ENCODE measurements at places on chromosomes 5 and 9. TPM values are rescaled to one million over a fixed set of nuclear protein-coding genes. Genes with fewer than 3 reads are reported as not detected.
A peak's percentile ranks its signal among the peaks of the same experiment; 100 is the strongest.

The CHSY3 gene
- 6.7 TPM for total RNA-seq

The NAA35 gene
- total RNA-seq, result 19.0 TPM

DNA sequence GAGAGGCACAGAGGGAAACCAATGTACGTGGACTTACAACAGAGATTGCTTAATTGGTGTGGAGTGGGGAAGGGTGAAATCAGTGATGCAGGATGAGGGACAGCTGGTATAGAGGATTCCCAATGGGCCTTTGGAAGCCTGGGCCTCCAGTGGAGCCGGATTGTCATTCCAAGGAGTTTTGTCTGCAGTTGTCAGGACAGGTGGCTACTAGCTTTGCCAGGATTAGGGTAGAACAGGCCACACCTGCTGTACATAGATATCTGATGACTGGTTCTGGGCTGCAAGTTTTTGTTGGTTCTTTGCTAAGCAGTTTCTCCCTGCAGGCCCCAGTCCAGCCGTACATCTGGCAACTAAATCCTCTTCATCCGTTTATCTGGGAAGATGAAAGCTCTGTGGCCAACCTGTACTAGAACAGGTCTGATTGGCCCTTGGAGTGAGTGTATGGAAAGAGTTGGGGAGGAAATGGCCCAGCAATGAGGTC is 4.2 kb downstream of the SKP2 start:
- no peak overlapping the region for H3K4me3 ChIP-seq
- H3K4me1 ChIP-seq, result peaks cover 41% of the 10 kb centered on the region
- peak overlapping the region; percentile 81 for H3K27ac ChIP-seq
- H3K36me3 ChIP-seq, result peaks cover 25% of the 10 kb centered on the region
- no peaks in the 10 kb centered on the region for H3K27me3 ChIP-seq

GRCh38 chr5:10719965-10720364 is 41.1 kb downstream of the DAP start:
- no peak for DNase-seq
- H3K27me3 ChIP-seq, result no peaks in the 10 kb centered on the region
- no peak overlapping the region for H3K4me3 ChIP-seq
- H3K36me3 ChIP-seq, result no peaks in the 10 kb centered on the region
- H3K27ac ChIP-seq, result no peak overlapping the region
- H3K4me1 ChIP-seq, result no peaks in the 10 kb centered on the region

The SIGMAR1 gene
- 125 TPM for total RNA-seq

DNA sequence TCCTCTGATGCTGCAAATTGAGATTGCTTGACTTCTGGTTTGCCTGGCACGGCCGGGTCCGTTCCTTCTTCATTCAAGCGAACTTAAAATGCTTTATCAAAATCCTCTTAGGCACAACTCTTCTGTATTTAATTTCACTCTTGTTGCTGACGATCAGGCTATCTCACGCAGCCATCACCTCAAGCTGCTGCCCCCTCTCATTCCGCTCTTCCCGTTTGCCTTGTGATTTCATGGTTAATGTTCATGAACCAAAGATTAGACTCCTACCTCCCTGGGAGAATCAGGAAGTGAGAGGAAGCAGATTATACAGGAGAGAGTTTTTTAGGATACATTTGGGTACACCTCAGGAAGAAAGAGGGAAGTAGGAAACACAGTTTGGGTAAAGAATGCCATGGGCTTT is 22.6 kb downstream of the QRFP start:
- H3K27me3 ChIP-seq, result no peaks in the 10 kb centered on the region
- no peak for DNase-seq
- H3K4me3 ChIP-seq, result no peak overlapping the region

DNA sequence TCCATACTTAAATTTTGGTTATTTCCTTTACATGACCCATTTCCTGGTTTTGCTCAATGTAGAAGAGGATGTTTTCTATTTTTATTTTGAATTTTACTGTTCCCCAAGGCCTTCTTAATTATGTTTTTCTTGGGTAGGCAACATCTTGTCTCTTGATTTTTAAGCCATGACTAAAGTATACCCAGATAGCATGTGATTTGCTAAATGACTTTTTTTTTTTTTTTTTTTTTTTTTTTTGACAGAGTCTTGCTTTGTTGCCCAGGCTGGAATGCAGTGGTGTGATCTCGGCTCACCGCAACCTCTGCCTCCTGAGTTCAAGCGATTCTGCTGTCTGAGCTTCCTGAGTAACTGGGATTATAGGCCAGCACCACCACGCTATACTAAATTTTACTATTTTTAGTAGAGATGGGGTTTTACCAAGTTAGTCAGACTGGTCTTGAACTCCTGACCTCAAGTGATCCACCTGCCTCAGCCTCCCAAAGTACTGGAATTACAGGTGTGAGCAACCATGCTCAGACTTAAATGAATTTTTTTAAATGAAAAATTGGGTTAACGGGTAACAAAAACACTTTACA is 198.6 kb upstream of the DAB2 start:
- no peak overlapping the region for H3K4me3 ChIP-seq
- DNase-seq, result no peak
- H3K4me1 ChIP-seq, result no peaks in the 10 kb centered on the region
- no peaks in the 10 kb centered on the region for H3K36me3 ChIP-seq
- H3K27me3 ChIP-seq, result no peaks in the 10 kb centered on the region
- H3K27ac ChIP-seq, result no peak overlapping the region

Measured in cardiac muscle cell (in vitro differentiated cells and primary cell).